Astrocyte of the spinal cord (primary cell): ENCODE measurements at places on chromosomes 1 and 21.

DNA sequence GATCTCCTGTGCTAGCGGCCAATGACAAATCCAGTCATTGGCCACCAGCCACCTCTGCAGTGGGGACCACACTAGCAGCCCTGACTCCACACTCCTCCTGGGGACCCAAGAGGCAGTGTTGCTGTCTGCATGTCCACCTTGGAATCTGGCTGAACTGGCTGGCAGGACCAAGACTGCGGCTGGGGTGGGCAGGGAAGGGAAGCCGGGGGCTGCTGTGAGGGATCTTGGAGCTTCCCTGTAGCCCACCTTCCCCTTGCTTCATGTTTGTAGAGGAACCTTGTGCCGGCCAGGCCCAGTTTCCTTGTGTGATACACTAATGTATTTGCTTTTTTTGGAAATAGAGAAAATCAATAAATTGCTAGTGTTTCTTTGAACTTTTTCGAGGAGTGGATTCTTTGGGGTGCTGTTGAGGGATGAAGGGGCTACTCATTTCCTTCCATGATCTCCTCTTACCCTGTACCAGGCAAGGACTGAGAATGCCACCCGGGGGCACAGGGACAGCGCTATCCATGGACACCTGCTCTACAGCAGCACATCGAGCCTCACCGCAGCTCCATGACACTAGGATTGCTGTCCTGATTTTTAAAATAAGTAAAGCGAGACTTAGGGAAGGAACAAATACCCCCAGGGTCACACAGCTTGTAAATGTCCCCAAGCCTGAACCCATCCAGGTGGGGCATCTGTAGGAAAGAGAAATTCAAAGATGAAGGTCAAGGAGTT, 44.7 kb downstream of the TNNT2 start:
- DNase-seq: no peak

GRCh38 chr1:91557039-91557690, 56.5 kb downstream of the CDC7 start:
- DNase-seq: peak; percentile 24

GRCh38 chr1:49297783-49298182, 521.1 kb upstream of the BEND5 start:
- no peak for DNase-seq

- DNase-seq: peak; percentile 15
Measured at GRCh38 chr1:71080230-71080738, 551 bp downstream of the ZRANB2 start.

DNA sequence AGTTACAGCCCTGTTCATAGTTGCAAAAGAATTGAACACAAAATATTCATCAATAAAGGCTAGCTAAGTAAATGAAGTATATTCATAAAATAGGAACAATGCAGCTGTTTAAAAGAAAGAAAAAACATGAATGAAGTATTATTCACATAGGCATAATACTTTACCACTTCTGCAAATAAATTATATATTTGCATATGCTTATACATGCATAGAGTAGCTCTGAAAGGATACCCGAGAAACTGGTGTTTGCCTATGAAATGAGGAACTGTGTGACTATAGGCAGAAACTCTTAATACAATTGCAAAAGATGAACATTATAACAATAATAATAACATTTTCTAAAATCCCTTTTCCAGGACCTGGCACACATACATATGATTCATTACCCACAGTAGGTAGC, 385.9 kb downstream of the DSCAM start:
- DNase-seq: no peak

DNA sequence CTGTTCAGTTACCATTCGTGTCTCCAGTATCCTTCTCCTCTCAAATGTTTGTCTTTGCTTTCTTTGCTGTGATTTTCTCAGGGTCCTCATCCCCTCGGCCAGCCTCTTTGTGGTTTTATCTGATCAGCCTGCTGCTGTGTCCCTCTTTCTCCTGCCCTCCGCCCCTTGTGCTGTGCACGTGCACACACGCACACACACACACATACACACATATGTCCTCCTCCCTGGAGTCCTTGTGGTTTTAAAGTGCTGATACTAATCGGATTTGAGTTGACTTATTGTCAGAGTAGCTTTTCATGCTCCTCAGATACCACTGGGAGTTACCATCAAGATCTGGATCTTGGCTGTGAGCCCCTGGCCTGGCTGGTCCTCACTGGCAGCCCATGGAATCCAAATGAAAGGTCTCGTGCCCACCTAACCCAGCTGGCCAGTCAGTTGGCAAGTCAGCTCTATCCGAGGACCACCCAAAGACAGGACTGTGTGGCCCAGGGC, 34.1 kb downstream of the QSOX1 start:
- DNase-seq: no peak

GRCh38 chr1:228812961-228813360, 77.7 kb downstream of the RHOU start:
- DNase-seq: no peak

- DNase-seq: no peak
Measured at GRCh38 chr1:65344171-65344814, 35.0 kb downstream of the DNAJC6 start.

GRCh38 chr1:228652116-228652515, 83.2 kb upstream of the RHOU start:
- DNase-seq: no peak
